ENCODE measurements at places on chromosomes 3 and 15.

DNA sequence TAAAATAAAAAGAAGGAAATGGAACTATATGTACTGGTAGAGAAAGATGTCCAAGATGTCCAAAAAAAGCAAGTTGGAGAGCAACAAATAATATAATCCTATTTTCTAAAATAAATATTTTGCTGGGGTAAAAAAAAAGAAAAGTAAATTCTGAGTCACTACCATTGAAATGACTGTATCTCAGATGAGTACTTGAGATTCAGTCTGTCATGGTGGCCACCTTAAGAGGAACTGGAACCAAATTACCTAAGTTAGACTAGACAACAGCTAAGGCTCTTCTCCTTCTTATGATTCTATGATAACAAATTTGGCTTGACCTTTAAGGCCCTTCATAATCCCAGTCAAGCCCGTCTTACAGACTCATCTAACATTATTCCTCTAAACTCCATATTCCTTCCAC is 270.6 kb upstream of the HES1 start:
- DNase-seq, result no peak

- no peak for DNase-seq
Observed at GRCh38 chr3:108004647-108005046, 86.2 kb downstream of the CD47 start.

DNA sequence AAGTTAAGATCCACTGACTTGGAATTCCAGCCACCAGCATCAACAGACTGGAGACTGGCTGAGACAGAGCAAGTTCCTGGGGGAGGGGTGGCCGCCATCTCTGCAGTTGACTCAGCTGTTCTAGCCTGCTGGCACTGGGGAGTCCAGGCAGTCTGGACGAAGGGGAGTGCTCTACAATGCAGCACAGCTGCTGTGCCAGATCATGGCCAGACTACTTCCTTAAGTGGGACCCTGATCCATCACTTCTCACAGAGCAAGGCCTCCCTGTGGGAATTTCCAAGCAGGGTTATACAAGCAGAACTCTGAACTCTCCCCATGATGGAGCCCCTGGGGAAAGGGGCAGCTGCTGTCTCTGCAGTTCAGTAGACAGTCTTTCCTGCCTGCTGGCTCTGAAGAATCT is 35.2 kb downstream of the PYGO1 start:
- no peak for DNase-seq

GRCh38 chr15:95304947-95305400 is 1025.5 kb upstream of the NR2F2 start:
- DNase-seq, result no peak

GRCh38 chr3:110456001-110456400 is 615.6 kb upstream of the NECTIN3 start:
- no peak for DNase-seq

- no peak for DNase-seq
Observed at GRCh38 chr15:33104212-33104611, 90.3 kb downstream of the FMN1 start.

DNA sequence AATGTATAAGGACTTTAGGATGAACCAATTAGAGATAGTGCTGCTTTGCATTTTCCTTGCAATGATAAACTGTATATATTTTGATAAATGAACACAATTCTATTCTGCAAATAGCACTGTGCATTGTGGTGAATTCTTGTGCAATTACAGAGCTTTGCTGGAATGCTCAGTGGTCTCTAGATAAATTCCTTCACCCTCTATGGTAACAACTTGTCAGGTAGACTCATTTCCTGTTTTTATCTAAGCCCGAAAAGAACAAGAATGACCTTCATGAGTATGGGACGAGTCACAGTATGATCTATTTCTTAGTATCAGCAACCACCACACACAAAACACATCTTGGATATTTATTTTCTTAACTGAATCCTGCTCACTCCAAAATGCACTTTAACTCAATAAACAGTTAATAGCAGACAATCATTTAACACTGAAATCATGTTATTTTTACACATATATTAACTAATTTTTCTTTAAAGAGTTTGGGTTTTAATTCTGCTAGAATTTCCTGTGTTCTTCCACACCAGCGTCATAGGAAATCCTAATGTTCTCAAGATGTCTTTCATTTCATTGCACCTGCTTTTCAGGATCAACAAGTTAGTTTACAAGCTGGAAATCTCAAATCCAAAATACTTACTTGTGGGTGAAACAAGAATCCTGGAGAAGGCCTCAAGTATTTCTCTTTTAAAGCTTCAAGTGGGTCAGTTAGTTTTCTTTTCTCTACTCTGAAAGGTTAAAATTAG is 551.2 kb downstream of the MECOM start:
- DNase-seq, result no peak

GRCh38 chr15:87597346-87598052 is 659.0 kb downstream of the NTRK3 start:
- no peak for DNase-seq

- peak; percentile 39 for DNase-seq
Observed at GRCh38 chr3:113222451-113223086, 11.2 kb downstream of the BOC start.

DNA sequence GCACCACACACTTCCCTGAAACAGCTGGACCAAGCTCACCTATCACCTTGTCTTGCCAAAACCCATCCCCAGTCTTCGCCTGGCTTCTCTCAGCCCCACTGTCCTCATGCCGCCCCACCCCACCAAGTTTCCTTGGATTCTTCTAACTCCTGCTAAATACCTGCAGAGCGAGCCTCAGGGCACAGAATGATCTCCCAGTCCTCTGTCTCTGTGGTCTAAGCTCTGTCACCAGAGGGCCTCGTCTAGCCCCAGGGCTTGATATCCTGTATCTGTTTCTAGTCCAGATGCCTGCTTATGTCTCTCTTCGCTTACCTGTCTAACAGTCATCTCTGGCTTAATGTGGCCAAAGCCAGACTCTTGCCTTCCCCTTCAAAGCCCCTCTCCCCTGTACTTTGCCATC is 9.7 kb downstream of the CCDC12 start:
- no peak for DNase-seq

DNA sequence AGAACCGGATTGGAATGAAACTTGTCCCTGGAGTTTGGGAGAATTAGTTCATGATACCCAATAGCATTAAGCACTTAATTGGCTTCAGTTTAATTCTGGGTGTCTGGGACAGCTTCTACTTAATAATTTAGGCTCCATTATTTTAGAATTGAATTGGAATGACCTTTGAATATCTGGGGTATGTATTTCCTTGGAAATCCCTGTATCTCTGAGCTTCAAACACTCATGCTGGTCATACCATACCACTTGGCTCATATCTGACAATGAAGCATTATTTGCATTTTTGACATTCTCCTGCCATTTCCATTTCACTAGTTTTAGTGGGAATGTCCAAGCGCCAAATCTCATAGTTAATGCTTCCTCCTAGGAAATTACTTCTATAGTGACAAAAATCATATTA is 393.1 kb downstream of the DIPK2A start:
- no peak for DNase-seq

DNA sequence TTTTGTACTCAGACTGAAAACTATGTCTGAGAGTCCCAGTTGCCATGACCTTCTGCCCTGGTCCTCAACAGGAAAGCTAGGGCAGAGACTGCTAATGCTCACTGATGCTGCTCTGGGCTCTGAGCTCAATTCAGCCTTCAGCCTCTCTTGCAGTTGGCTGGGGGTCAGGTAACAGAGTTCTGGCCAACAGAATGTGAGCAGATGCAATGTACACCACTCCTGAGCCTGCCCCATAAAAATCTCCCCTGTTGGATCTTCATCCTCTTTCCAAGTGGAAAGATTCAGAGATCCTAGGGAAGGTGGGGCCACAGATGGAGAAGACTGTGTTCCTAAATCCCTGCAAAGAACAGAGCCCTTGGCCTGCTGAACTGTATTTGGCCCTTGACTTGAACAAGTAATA is 87.8 kb downstream of the PDZRN3 start:
- DNase-seq, result no peak

- peak; percentile 95 for DNase-seq
Observed at GRCh38 chr3:73955494-73956070, 330.8 kb upstream of the PDZRN3 start.

DNA sequence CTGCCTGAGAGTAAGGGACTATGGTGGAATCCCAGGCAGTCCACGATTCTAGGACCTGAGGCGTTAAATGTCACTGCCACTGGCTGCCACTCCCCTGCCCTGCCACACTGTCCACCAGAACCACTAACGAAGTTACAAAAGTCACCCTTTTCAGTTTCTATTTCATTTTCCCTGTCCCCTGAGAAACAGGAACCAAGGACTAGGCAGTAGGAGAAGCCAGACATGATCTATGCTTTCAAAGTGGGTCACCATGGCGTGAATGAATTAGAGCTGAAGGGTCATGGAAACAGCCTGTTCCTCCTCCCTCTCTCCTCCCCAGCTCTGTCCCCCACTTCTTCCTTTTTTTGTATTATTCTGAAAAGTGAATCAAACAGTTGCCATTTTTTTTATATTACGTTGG is 9.1 kb upstream of the ADPRH start:
- no peak for DNase-seq

- no peak for DNase-seq
Observed at GRCh38 chr15:88748081-88748480, 55.2 kb upstream of the ACAN start.

DNA sequence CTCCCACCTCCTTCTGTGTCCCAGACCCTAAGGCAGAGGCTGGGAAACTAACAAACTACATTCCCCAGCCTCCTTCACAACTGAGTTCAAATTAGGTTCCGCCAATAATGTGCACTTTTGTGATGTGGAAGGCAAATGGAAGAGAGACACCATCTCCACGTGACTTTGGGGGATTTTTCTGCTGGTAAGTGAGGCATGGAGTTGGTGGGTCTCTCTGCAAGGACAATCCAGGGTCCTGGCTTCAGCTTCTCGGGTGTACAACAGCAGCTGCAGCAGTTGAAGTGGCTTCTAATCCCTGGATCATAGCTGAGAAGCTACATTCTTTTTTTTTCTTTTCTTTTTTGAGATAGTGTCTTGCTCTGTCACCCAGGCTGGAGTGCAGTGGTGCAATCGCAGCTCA is 58.9 kb upstream of the GATA2 start:
- no peak for DNase-seq

DNA sequence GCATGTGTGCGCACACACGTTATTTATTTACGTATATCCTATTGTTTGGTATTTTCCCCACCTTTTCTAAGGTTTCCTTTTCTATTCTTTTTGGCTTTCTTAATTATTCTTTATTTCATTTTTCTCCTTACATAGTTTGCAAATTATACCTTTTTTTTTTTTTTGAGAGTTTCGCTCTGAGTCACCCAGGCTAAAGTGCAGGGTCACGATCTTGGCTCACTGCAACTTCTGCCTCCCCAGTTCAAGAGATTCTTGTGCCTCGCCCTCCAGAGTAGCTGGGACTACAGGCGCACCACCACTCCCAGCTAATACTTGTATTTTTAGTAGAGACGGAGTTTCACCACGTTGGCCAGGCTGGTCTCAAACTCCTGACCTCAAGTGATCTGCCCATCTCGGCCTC is 20.0 kb upstream of the CILP start:
- DNase-seq, result no peak

DNA sequence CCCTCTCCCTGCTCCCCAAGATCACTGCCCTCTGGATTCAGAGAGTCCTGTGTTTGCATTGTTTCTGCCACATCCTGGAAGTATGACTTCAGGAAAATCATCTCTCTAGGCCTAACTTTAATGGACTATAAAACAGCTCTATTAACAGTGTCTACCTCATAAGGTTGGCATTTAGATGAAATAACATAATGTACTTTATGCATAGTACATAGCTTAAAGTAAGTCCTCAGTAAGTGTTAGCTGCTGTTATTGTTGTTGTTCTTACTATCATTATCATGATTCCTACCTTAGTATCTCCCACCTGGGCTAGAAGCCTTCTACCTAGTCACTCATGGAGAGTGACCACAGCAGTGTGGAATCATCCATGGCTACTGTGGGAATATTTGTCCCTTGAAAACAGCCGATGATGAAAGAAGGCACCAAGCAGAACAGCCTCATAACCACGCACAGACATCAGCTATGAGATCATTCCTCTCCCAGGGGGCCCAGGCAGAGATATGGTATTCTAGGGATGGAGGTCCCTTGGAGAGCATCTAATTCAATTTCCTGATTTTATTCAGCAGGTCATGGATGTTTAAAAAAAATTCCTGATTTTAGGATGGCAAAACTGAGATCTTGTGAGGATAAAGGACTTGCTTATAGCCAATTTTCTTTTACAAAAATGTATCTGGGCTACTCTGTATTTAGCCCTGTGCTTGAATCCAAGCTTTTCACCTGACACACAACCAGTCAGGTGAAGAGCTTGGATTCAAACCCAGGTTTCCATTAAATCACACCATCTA is 1.9 kb downstream of the FSD2 start:
- DNase-seq, result no peak

DNA sequence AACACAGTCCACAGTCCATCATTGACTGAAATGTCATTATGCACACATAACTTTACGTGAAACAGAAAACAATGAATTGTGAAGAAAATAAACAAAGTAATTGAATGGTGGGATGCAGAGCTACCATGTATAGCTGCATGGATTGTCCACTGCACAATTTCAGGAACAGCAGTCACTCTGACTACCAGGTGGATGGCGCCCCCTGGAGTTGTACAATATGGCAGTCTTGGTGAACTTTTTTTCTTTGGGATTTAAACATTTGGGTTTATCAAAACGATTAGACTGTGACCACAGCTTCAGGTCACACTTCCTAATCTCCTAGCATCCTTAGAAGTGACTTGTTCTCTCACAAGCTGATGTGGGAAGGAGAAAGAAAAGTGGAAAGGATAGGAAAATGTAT is 48.9 kb upstream of the TCF12 start:
- no peak for DNase-seq

- DNase-seq, result no peak
Observed at GRCh38 chr15:77327168-77327567, 92.7 kb downstream of the PEAK1 start.

GRCh38 chr3:160016972-160017371 is 28.3 kb downstream of the IL12A start:
- DNase-seq, result no peak

- no peak for DNase-seq
Observed at GRCh38 chr3:188322135-188322887, 168.4 kb downstream of the LPP start.

DNA sequence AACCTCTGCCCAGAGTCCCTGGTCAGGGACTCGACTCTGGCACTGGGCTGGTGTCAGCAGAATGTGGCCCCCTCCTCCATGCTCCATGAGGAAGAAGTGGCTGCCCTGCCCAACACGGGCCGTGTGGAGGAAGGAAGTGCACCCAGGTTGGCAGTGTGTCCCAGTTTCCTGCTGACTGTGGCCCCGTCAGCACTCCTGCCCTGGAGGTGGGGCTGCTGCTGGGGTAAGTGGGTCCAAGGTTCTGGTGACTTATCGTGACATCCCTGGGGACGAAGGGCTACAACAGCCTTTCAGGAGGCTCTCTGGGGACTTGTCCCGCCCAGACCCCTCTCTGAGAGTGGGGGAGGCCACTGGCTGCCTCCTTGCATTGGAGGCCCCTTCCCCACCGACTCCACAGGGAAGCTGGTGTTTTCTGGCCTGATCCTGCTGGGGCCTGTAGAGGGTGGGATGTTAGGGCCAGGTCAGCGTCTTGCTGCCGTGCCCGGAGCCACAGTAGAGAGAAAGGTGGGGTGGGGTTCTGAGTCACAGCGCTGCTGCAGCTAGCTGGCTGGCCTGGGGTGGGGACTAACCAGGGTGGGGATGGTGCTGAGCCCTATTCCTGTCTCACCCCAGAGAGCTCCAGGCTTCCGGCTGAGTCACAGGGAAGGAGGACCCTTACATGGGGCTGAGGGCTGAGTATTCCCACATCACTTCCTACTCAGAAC is 10.5 kb downstream of the SEMA4B start:
- DNase-seq, result no peak
